GM12865 (cell line): ENCODE measurements at places on chromosomes 3 and 15.

DNA sequence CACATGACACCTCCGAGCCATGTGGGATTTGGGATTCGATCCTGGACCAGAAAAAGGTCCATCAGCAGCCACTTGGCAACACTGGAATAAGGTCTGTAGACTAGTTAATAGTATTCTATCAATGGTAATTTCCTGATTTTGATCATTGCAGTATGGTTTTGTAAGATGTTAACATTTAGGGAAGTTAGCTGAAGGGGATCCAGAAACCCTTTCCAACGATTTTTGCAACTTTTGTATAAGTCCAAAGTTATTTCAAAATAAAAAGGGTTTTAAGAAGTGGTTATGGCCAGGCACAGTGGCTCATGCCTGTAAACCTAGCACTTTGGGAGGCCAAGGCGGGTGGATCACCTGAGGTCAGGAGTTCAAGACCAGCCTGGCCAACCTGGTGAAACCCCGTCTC, 10.2 kb downstream of the BDH1 start:
- no peak for DNase-seq

GRCh38 chr15:45439521-45440260, 61.3 kb upstream of the GATM start:
- no peak for DNase-seq

DNA sequence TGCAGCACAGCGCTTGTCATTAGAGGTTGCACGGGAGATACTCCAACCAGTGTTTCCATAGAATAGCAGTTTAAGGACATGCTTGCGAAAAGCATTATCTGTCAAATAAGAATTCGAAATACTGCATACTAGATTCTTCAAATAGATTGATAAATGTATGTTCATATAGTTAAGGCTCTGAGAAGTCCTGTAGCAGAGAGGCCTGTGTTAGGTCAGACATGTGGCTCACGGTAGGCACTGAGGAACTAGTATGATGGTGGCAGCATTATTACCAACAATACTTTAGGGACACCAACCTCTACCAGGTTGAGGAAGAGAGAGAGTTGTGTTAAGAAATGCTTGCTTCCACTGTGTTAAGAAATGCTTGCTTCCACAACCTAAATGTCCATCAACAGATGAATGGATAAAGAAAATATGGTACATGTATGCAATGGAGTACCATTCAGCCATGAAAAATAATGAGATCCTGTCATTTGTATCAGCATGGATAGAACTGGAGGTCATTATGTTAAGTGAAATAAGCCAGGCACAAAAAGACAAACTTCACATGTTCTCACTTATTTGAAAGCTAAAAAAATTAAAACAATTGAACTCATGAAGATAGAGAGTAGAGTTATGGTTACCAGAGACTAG, 14.9 kb downstream of the MTMR14 start:
- DNase-seq, result no peak

GRCh38 chr3:186097663-186098451, 11.0 kb downstream of the ETV5 start:
- DNase-seq, result no peak

DNA sequence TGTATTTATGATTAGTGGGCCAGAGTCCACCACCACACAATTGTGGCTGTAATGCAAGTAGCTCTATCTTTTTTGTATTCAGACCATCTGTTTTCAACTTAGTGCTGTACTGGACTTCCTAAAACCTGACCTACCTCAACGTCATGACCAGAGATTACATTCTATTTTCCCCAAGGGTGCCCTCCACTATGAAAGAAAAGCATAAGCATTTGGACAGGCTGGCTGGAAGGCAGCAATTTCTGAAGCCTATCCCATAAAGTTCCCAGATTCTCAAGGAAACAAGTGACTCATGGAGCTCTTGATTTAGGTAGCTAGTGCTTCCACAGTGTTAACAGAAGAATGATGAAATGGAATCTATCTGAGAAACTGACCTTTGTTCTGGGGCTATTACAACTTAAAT, 75.8 kb downstream of the COL8A1 start:
- DNase-seq, result no peak

DNA sequence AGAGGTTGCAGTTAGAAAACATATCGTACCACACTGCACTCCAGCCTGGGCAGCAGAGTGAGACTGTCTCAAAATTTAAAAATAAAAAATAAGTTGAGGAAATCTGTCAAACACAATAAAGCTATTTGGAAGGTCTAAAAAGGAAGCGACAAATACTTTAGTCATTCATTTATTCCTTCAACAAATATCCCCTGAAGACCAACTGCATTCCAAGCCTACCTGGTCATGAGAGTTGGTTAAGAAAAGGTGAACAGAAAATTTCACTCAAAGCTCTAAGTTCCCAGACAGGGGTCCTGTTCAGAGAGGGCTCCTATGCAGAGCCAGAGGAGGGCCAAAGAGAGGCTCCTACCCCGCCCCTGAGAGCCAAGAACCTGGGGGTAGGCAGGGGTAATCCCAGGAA, 15.4 kb upstream of the PRKAR2A start:
- no peak for DNase-seq

- no peak for DNase-seq
These were observed 12.4 kb upstream of the NFKBIZ start for GRCh38 chr3:101836652-101837598.

DNA sequence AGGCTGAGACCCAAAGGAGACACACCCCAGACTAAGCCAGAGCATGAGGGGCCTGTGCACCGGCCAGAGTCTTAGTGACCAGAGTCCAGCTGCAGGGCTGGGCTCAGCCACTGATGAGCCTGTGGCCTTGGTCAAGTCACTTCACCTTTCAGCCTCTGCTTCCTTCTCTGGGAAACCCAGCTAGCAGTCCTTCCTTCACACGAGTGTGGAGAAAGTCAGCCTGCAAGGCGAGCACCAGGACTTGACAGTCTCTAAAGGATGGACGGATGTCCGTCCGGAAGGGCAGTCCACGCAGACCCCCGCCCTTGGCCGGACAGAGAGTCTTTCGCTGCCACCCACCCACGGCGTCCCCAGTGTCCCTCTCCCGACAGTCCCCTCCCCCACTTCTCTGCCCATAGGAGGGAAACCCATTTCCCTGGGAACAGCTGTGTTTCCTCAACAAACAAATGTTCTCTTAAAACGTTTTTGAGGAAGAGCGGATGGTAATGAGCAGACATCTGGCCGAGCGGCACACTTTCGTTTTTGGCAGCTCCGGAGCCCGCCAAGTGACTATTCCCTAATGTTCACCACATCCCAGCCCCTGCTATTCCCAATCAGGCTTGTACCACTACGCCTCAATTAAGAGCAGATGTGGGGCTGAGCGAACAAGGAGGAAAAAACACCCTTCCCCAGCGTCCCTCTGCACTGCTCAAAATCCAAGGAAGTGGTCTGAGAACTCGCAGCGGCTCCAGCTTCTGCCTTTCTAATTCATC, 129.1 kb upstream of the SMAD3 start:
- DNase-seq, result no peak

- DNase-seq, result no peak
These were observed 30.3 kb upstream of the SCAANT1 start for GRCh38 chr3:63942528-63942927.

GRCh38 chr3:123640311-123640710, 55.5 kb upstream of the HACD2 start:
- DNase-seq, result no peak

DNA sequence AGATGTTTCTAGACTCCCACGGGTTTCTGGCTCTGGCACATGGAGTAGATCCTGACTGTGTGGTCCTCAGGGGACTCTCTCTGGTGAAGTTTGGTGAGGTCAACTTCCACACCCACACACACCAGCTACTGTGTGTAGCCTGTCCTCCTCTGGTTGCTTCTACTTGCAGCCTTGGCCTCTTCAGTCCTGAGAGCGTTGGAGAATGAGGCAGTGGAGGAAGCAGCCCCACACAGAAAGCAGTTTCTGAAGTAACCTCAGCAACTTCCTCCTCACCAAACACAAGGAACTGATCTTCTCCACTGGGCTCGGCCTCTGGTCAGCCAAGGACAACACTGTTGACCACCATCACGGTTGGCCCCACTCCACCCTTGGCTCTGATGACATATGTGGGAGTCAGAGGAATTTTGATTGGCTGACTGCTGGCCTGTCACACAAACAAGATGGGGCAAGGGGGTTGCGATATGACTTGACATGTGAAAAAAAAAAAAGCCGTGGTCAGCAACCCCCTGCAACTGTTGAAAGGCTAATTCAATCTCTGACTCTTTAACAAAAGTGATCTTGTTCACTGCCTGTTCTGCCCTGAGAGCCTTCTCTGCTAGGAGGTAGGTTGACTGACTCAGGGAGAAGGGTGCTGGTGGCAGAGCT, 19.6 kb downstream of the CD86 start:
- DNase-seq, result peak; percentile 96
